NCI-H446 treated with DMSO at 0.1 percent for 48 hours (cell line): ENCODE measurements at places on chromosomes 1 and 21.

DNA sequence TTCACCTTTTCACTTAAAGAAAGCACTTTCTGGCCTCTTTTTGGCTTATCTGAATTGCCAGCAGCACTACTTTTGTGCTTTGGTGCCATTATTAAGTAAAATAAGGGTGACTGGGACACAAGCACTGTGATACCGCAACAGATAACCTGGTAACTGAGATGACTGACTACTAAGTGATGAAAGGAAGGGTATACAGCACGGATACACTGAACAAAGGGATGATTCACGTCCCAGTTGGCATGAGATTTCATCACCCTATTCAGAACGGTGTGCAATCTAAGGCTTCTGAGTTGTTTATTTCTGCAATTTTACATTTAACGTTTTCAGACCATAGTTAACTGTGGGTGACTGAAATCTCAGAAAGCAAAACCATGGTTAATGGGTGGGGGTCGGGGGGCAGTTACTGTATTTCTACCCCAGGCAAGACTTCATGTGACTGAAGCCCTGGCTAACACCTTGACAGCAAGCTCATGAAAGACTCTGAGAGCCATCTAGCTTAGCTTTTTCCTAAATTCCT is 102.8 kb downstream of the CLIC6 start:
- DNase-seq: no peak

- no peak for DNase-seq
Observed at GRCh38 chr21:32233055-32233546, 45.7 kb downstream of the MIS18A start.

DNA sequence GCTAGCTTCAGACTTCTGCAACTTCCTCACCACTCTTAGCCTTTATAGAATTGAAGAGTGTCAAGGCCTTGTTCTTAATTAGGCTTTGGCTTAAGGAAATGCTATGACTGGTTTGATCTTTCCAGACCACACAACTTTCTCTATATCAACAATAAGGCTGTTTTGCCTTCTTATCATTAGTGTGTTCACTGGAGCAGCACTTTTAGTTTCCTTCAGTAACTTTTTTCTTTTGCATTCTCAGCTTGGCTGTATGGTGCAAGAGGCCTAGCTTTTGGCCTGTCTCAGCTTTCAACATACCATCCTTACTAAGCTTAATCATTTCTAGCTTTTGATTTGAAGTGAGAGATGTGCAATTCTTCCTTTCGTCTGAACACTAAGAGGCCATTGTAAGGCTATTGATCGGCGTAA is 8.6 kb downstream of the PRKACB start:
- no peak for DNase-seq

- no peak for DNase-seq
Observed at GRCh38 chr1:201591981-201592380, 53.1 kb downstream of the NAV1 start.

GRCh38 chr1:226792368-226792767 is 53.3 kb upstream of the ITPKB start:
- DNase-seq: no peak

DNA sequence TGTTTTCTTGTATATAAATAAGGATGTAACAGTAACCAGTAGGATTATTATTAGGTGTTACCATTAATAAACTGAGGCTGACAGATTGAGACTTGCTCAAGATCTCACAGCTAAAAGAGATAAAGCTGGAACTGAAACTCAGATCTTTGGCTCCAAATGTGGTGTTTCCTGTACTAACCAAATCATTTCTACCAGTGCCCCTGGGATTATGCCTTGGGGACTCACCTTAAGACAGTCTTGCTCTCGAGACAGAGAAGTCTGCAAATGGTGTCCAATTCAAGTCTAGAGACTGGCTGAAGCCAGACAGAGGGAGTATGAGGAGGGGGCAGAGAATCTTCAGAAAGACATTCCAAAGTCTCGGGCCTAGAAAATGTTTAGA is 593 bp upstream of the CD53 start:
- DNase-seq: no peak

DNA sequence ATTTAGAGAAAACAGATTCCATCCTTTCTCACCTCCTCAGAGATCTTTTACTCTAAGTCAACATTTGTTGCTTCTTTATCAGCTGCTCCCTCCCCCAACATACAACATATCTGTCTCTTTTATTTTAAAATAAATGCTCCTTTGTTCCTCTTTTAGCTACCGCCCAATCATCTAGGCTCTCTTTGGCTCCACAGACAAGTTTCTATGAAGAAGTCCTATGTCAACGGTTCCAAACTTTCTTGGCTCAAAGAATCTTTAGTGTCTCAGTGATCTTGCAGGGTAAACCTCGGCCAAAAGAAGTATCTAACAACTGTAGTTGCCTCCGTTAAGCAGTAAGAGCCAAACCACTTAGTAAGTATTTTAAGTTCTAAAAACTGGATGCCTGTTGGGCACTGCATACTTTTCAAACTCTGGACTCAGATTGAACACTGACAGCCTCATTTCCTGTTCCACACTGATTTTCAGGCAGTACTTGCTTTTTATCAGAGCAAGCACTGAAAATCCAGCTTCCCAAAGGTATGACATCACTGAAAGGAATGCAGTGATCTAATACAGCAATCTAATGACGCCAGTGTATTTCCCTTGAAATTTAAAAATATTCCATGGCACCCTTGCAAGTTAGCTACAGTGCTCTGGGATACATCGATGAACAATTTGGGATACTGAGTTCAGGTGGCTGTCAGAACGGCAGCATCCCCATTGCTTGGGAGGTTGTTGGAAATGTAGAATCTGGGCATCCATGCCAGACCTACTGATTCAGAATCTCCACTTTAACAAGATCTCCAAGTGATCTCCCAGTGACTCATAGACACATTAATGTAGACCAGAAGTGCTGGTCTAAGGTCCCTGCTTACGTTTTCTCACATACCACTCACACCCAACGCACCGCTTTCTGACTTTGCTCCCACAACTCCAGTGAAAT is 26.8 kb downstream of the EGLN1 start:
- no peak for DNase-seq

- peak; percentile 95 for DNase-seq
Observed at GRCh38 chr1:203769505-203770343, 4.7 kb downstream of the LAX1 start.

- no peak for DNase-seq
Observed at GRCh38 chr1:6603238-6603914, 707 bp upstream of the KLHL21 start.

- DNase-seq: no peak
Observed at GRCh38 chr1:22104094-22104493, 38.8 kb downstream of the WNT4 start.

- no peak for DNase-seq
Observed at GRCh38 chr1:174198202-174198601, 38.9 kb downstream of the RABGAP1L start.

DNA sequence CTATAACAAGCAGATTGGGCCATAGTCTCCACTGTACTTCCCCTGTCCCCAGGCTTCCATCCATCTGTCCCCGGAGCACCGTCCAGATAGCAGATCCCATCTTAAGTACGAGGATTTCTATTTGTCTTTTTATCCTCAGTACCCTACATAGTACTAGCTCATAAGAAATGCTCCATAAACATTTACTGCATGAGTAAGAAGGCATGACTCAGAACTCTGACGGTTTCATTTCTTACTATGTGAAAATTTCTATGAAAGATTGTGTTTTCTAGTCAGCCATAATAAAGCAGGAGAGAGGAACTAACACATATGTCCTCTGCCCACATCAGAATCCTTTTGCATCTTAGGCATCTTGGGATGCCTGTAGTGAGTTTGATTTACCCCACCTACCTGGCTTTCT is 49.5 kb downstream of the CHD1L start:
- DNase-seq: no peak

DNA sequence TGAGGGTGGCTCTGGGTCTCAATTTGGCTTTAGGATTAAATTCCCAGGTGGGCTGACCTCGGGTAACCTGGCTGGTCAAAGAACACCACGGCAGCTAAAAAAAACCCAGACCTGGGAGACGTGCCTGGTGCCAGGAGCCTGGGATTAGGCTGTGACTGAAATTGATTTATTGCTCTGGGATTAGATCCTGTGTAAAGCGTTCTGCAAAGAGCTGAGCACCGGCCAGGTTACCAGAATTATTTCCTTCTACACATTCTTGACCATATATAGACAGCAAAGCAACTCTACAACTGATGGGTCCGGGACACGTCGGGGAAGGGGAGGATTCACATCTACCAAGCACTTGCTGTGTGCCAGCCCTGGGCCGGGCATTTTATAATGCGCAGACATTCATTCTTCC is 45.2 kb downstream of the TMCO4 start:
- no peak for DNase-seq

GRCh38 chr1:4724695-4725250 is 70.4 kb downstream of the AJAP1 start:
- DNase-seq: no peak

DNA sequence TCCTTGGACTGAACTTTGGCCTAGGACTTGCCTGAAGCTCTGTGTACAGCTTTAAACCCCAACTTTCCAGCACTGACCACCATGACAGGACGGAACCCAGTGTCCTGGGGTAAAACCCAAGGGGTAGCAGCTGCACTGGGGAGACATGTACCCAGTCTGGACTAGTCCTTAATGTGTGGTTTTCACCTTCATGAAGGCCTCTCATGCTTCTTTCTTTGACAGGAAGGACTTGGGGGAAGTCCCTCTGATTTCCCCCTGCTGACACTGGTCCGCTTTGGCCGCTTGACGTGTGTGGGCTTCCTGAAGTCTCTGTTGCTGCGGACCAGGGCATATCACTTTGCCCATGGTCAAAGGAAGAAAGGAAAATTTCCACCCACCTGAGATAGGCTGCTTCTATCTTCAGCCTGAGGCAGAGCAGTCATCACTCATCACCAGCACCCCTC is 66.3 kb upstream of the PRDX6 start:
- no peak for DNase-seq

GRCh38 chr1:78722521-78722920 is 72.9 kb downstream of the IFI44 start:
- no peak for DNase-seq

DNA sequence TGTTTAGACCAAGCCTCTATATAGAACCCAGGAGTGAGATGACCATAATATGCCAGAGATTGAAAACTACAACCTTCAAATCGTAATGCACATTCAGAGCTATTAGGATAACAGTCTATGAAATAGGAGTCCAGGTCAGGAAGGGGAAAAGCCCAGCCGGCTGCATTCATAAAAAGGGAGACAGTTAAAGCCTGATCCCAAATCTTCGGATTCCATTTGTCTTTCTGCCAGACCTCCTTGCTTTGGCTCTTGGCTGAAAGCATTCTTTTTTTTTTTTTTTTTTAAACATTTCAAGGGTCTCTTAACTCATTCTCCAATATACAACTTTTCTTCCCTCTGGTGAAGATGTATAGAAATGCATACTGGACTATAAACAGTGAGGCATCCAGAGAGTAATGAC is 81.1 kb downstream of the NTPCR start:
- DNase-seq: no peak

- DNase-seq: no peak
Observed at GRCh38 chr1:167630568-167631385, 745 bp downstream of the RCSD1 start.

GRCh38 chr1:65640046-65640445 is 152.6 kb upstream of the PDE4B start:
- no peak for DNase-seq

- DNase-seq: peak; percentile 44
Observed at GRCh38 chr1:80827666-80828065, 973.1 kb upstream of the ADGRL2 start.

GRCh38 chr1:48939042-48939441 is 162.4 kb upstream of the BEND5 start:
- DNase-seq: no peak

- no peak for DNase-seq
Observed at GRCh38 chr1:168617974-168618750, 41.8 kb downstream of the XCL1 start.

DNA sequence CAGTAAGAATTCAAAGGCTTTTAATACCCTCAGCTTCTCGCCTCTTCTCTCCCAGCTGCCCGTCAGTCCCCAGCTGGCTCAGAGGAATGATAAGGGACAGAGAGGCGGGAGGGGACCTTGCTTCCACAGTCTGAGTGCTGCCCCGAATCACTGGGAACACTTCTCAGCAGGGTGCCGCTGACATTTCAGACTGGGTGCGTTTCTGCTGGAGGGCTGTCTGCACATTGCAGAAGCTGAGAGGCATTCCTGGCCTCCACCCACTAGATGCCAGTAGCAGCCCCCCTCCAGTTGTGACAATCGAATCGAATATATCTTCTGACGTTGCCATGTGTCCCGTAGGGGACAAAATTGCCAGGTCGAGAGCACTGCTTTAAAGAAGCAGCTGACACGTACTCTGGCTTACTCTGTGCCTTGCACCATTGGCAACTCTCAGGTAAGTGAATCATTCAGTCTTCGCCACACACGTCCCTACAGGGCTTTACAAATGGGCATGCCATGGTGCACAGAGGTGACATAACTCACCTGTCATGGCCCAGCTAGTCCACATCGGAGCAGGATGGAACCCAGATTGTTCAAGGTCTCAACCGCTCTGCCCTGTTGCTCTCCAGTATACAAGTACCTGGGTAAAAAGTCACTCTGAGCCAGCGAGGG is 23.9 kb downstream of the CTNNBIP1 start:
- no peak for DNase-seq

- DNase-seq: no peak
Observed at GRCh38 chr1:91948501-91949355, 473 bp upstream of the BRDT start.

DNA sequence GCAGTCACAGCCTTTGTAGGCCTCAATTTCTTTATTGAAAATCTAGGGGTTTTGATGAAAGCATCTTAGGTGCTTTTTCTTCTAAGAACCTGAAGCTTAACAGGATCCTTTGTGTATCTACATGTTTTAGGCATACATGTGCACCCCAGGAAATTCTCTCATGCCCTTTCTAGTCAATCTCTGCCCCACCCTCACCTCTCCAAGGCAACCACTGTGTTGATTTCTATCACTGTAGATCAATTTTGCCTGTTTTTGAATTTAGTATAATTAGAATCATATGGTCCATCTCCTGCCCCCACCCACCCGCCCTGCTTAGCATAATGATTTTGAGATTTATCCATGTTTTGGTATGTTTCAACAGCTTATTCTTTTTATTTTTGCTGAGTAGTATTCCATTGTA is 19.4 kb downstream of the VANGL1 start:
- DNase-seq: no peak

DNA sequence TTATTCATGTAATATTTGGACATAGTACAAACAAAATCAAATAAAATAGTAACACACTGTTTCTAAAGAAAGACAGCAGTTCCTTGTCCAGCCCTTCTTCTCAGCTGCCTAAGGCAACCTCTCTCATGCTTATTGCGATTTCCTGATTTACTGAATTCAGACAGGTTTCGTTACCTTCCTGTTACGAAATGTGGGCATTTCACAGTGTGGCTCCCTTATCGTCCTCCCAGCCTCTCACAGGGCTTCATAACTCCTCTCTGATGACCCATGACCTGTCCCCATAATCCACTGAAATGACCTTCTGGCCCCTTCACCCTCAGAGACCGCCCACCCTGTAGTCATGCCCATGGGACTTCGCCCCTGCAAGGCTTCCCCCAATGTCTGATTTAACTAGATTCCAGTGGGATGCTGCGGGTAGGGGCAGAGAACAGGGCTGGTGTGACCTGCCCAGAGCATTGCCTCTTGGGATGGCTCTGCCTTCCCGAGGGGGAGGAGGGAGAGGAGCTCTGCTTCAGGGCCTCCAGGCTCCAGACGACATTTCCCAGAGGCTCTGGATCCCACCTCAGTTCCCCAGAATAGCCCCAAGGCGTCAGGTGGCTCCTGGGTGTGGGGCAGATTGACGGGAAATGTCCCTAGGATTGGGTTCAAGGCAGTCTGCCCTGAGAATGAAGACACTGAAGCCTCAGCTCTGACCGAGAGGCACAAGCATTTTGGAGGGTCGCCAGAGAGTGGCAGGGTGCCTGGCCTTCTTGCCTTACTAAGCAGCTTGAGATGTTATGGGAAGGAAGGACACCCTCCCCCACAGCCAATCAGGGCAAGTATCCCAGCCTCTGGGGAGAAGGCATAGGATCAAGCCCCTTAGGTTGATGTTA is 20.6 kb downstream of the PADI2 start:
- DNase-seq: no peak
